ENCODE measurements at places on chromosomes 4 and X.

DNA sequence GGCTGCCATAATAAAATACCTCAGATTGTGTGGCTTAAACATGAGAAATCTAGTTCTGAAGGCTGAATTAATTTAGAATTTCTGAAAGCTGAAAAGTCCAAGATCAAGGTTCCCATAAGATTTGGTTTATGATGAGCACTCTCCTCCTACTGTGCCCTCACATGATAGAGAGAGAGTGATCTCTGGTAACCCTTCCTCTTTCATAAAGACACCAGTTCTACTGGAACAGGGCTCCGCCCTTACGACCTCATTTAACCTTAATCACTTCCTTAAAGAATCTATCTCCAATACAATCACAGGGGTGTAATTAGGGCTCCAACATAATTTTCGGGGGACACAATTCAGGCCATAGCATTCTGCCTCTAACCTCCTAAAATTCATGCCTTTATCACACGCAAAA lies 194.0 kb upstream of the MAB21L2 start:
- no peak for DNase-seq

GRCh38 chrX:115408771-115409400 lies 119.4 kb downstream of the LUZP4 start:
- no peak for DNase-seq

GRCh38 chrX:110139172-110139571 lies 136.3 kb downstream of the TMEM164 start:
- no peak for DNase-seq

GRCh38 chrX:32987142-32987541 lies 224.2 kb downstream of the DMD start:
- DNase-seq = no peak
